ENCODE measurements at places on chromosomes 12 and 14.

DNA sequence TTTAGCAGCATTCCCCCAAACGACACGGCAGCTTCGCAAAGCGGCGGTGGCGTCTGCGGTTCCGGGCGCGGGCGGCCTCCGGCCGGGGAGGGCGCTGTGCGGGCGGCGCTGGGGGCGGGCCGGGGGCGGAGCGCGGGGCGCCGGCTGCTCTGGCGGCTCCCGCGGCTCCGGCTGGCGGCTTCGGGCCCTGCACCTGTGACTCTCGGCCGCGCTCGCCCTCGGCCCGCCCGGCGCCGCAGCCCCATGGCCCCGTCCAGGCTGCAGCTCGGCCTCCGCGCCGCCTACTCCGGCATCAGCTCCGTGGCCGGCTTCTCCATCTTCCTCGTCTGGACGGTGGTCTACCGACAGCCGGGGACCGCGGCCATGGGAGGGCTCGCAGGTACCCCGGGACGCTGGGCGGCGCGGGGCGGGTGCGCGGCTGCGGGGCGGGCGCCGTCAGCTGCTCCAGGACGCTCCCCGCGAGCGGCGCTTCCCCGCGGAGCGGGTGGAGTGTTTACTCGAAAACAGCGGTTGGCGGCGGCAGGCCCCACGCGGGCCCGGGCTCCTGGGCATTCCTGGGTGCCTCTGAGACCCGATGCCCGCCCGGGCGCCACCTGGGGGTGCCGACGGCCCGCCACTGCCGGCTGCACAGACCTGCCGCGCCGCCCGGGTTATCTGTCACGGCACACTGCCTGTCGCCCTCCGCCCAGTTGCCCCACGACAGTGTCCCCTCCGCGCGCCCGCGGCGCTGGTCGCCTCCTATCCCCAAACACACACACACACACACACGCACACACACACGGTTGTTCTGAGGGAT lies at the start of gene SLC48A1:
Gene SLC48A1 (plus strand): TSS at position 177 of the 796 bp plus-strand sequence. CDS start 67 bp downstream, at position 244.
- DNase-seq, result peak; percentile 46

DNA sequence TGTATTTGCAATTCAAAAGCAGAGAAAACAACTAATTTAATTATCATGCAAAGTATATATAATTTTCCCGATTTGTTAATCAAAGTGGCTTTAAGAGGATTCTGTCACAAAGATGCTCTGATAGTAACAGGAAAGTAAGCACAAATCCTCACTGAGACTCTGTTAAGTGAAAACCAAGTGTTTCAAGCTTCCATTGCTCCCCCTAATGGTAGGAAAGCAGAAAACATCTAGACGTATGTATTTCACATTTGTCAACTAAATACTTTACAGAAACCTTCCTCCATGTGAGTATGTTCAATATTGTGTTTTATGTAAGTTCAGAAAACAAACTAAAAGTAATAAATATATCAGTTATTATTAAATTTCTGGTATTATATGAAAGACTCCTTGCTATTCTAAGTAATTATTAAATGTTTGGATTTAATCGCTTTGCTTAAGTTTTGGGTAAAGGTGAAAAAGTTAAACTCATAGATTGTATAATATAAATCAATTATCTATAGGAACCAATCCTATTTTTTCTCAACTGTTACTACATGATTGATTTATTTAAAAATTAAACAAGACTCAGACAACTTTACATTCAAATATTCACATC lies 1.5 kb upstream of the NTS start:
- no peak for DNase-seq

DNA sequence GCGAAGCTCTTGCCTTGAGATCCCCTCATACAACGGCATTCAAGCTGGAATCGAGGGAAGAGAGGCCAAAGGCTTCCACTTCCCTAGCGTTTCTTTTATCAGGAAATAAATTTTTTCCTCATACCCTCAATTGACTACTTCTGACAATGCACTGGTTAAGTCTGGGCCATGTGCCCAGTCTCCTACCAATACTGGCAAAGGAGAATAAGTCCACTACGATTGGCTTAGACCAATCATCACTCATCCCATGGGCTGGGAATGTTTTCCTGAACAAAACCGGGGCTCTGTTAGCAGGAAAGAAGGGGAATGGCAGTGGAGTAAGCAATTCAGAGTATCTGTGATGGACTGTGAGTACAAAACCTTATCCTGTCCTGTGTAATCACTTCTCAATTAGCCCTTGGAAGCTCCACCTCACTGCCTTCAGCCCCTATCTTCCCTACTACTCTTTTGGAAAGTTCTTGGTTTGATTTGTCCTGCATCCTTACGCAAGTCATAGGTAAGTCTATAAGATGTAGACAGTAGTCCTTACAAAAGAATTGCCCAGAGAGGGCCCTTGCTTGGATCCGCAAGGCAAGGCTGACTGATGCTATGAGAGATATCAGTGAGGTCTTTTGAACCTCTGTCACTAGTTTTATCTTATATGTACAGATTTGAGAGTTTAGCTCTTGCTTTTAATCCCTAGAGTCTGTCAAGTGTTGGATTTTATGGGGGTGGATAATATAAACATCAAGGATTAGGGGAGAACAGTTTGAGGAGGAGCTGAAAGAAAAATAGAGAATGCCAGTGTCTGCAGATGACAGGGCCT lies 36.3 kb upstream of the CDK17 start:
- DNase-seq, result no peak

DNA sequence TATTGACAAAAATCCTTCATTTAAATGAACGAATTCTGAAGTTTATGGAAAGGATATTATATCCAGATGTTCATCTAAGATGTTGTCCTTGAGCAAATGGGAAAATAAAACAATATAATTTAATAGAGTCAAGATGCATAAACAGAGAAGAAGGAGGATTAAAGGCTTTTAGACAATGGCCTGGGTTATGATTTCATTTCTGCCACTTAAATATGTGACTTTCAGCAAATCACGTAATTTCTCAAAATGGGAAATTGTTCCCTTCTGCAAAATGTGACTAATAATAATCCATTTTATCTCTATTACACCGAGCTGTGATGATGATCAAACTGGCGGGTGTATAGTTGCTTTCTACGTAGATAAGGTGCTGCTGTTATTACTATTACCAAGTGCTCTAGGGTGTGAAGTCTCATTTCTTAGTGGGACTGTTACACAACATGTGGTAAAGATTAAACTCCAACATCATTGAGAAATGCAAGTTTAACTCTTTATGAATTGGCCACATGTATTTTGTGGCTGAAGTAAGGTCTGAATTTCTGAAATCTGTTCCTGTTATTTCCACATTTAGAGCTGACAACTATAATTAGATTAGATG lies 157.0 kb downstream of the MYRFL start:
- no peak for DNase-seq

- DNase-seq, result no peak
Observed at GRCh38 chr12:11891754-11892386, 178.9 kb upstream of the BCL2L14 start.

GRCh38 chr12:84412226-84412625 lies 500.4 kb downstream of the SLC6A15 start:
- no peak for DNase-seq

DNA sequence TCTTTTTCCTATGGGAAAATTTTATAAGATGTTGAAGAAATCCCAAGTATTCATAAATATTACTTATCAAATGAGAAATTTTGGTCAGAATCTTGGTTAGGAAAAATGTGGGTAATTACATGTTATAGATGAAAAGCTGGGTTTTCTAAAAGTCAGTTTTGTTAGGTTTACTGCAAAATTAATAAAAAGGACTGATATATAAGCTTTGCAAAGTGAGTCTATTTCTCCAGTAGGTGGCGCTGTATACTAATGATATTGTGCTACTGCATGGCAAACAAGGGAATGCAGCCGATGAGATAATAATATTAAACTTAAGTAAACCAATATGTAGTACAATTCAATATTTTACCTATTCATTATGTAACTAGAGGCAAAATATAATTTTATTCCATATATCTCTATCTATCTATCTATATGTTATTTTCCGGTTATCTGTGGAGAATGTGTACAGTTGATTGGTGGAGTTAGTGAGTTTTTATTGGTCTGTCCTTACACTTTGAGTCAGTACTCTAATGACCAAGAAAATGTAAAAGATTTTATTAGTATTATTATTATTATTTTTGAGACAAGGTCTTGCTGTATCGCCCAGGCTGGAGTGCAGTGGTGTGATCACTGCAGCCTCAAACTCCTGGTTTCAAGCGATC lies 32.9 kb downstream of the MIPOL1 start:
- no peak for DNase-seq

DNA sequence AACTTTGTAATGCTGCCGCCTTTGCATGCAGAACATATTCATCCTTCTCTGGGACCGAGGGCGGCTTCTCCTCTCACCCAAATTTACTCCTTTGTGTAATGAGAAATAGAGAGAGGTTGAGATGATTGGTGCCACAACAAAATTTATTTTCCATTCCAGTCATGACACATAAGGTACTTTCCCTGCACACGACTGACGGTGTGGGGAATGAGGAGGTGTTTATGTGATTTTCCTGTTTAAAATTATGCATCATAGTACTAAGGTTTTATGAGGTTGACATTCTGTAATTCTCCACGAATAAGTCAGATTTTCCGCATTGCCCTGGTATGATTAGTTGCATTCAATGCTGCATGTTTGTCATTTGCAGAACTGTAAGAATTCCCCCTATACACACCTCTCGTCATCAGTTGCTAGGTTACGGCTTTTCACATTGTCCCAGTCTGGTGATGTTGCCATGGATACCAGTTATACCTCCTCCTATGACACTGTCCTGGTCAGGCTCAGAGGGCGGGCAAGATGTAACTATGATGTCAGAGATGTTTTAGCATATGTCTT lies 23.1 kb downstream of the BICDL1 start:
- peak; percentile 67 for DNase-seq

DNA sequence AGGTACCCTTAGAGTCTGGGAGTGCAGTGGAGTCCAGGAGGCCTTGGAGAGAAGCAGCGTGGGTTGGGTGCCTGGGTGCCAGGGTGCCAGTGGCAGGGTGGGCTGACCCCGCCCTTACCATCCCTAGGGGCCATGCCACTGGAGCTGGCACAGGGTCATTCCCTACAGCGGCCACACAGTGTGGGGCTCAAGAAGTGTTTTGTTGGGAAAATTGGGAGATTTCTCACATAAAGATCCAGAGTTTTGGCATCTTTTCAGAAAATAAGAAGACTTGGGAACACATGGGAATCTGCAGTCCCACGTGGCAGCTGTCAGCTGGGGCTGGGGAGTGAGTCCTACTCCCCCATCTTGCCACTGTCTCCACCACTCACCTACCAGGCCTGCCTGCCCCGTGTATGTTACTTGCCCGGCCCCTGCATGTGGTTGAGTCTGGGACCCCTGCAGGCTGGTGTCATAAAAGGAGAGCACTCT lies 4.2 kb downstream of the VASH1 start:
- no peak for DNase-seq

DNA sequence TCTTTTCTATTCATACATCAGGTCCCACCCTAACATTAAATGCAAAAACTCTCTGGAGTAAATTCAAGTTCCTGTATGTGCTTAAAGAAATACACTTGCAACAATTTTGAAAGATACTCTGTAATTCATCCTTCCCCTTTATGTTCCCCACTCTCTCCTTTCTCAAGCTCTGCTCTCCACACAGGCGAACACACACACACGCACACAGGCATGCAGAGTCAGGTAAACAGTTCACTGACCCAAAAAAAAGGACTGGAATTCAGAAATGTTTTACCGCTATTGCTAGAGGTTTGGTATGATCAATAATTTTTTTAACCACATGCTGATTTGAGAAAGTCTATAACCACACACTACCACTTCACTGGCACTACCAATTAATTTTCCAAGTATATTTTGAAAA lies 152.4 kb upstream of the TMCC3 start:
- no peak for DNase-seq

GRCh38 chr14:102736956-102737355 lies 40.3 kb upstream of the TRAF3 start:
- no peak for DNase-seq

- DNase-seq, result no peak
Observed at GRCh38 chr14:54261283-54261682, 135.5 kb upstream of the CDKN3 start.

- DNase-seq, result no peak
Observed at GRCh38 chr12:72989458-72989947, 717.3 kb downstream of the TRHDE start.

- no peak for DNase-seq
Observed at GRCh38 chr12:130642856-130643255, 73.2 kb downstream of the RIMBP2 start.

- peak; percentile 62 for DNase-seq
Observed at GRCh38 chr14:59576332-59577294, at the start of gene CCDC175. Gene CCDC175 (minus strand): TSS chr14:59576812. CDS start chr14:59576775, 37 bp downstream.

DNA sequence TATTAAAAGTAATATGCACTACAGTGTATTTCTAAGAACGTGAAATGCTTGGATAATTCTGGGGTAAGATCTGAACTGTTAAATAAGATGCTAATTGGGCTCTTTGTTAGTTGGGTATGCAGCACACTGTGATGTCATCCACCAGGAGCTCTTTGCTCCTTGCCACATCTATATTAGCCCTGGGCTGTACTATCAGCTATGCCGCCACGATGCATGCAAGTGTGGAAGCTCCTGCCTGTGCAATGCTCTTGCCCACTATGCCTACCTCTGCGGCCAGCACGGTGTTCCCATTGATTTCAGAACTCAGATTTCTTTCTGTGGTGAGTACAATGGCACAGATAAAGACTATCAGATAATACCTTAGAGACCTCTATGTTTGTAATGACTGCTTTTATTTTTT lies 165.6 kb downstream of the OTOGL start:
- no peak for DNase-seq

- DNase-seq, result no peak
Observed at GRCh38 chr14:68266998-68267397, 447.4 kb downstream of the RAD51B start.

GRCh38 chr14:35387713-35388579 lies 16.6 kb downstream of the NFKBIA start:
- no peak for DNase-seq

- DNase-seq, result no peak
Observed at GRCh38 chr12:77064896-77065360, 441 bp downstream of the E2F7 start.

- DNase-seq, result peak; percentile 14
Observed at GRCh38 chr14:99479906-99480869, at the start of gene SETD3. Gene SETD3 (minus strand): TSS chr14:99480859. CDS start chr14:99465805, 15,054 bp downstream.

DNA sequence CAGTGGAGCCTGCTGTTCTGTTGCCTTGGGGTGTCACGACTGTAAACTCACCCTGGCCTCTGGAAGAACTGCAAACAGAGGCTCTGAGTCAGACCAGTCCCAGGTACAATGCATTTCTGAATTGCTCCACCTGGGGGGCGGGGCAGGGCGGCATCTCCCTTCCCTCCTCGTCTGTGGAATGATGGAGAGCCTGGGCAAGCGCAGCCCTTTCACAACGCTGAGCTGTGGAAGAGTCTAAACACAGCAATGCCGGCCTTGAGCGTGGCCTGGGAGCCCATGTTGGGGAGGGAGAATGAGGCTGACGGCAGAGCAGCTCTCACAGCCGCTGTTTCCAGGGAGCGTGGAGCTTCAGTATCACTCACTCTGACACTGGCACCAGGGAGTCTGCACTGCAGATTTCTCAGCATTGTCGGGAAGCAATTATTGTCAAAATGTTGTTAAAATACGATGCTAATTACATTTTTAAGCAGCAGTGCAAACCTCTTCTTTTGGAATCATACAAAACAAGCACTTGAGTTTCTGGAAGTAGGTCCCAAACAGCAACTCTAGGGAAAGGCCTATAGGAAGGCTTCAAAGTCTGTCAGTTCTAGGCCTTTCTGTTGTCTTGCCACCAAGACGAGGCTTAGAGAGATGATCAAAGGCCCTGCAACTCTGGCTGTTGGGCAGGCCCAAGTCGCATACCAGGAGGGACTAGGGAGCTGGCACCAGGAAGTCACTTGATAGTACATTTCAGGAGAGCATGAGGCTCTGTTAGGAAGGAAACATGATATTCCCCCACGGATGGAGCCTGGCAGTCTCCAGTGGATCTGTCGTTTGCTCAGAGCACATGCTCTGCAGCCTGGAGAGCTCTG lies 244.0 kb upstream of the FKBP4 start:
- DNase-seq, result no peak
